ENCODE measurements at places on chromosomes 5 and 9.
A peak's percentile ranks its signal among the peaks of the same experiment; 100 is the strongest.

DNA sequence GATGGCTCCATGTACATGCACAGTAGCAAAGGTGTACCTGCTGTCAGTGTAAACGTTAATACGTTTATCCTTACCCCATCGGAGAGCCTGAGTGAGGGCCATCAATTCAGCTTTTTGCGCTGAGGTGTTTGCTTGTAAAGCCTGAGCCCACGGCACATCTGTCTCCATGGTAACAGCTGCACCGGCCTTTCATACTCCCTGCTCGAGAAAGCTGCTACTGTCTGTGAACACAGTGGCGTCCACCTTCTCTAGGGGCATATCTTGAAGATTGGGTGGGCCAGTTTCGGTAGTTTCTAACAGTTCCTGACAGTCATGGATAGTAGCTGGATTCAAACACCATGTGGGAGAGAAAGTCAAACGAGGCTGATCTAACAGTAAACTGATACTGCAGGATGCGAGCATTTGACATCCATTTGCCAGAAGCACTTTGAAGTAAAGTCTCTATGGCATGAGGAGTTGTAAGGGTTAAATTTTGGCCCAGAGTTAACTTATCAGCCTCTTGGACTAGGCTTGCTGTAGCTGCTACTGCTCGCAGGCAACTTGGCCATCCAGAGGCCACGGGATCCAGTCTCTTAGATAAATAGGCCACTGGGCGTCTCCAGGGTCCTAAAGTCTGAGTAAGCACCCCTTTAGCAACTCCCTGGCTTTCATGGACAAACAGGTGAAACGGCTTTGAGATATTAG, 21.0 kb upstream of the RHOBTB3 start:
- no peak for DNase-seq

DNA sequence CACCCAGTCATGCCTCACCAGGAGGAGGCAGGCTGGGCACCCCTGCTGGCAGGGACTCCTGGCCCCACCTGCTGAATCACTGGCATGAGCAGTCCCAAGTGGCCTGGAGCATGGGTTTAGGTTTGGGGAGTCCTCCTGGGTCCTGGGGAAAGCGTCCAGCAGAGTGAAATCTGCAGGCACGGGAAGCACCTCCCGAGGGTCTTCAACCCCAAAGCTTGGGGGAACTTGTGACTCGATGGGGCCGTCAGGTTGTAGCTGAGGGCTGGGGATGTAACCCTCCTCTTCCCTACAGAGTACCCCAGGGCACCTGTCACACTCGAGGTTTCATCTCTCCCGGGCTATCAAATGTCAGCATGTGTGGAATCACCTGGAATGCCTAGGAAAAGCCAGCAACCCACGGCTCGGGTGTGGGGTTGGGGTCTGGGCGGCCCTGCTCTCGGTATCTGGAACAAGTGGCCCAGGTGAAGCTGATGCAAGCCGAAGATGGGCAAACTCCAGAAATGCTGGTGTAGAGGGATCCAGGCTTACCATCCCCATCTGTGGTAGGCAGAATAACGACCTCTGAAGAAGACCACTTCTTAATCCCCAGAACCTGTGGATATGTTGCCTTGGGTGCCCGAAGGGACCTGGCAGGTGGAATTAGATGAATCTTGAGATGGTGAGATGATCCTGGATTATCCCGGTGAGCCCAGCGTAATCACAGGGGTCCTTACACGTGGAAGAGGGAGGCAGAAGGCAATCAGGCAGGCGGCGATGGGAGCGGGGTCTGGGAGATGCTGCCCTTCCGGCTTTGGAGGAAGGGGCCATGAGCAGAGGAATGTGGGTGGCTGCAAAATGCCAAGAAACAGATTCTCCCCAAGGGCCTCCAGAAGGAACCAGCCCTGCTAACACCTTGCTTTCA, 6.1 kb upstream of the RASGEF1C start:
- no peak for DNase-seq

GRCh38 chr5:132773601-132774355, 3.3 kb downstream of the SEPTIN8 start:
- no peak for DNase-seq

- no peak for DNase-seq
These were observed 1.5 kb downstream of the F2R start for GRCh38 chr5:76717222-76718083.

- peak; percentile 75 for DNase-seq
These were observed 11.9 kb downstream of the MSX2 start for GRCh38 chr5:174736331-174736721.

GRCh38 chr5:17803971-17804370, 169.7 kb downstream of the TAF11L14 start:
- DNase-seq, result no peak

DNA sequence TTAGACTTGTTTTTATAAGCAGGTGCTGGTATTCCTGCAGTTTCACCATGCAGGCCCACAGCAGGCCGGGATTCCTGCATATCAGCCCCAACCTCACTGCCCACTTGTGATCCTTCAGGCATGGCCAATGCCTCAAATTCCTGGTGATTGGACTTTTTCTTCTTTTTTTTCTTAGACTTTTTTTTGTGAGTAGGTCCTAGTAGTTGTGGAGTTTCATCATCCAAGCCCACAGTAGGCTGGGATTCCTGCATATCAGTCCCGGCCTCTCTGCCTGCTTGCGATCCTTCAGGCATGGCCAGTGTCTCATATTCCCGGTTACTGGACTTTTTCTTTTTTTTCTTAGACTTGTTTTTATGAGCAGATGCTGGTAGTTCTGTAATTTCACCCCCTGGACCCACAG, 4.8 kb downstream of the TTF1 start:
- DNase-seq, result no peak

GRCh38 chr9:25427898-25428297, 250.3 kb downstream of the TUSC1 start:
- DNase-seq, result no peak

GRCh38 chr9:74100042-74100441, 397.1 kb upstream of the RORB start:
- no peak for DNase-seq

GRCh38 chr9:89543111-89543510, 45.2 kb upstream of the SEMA4D start:
- DNase-seq, result no peak

GRCh38 chr9:8371686-8372085, 572.1 kb upstream of the DMAC1 start:
- DNase-seq, result no peak

DNA sequence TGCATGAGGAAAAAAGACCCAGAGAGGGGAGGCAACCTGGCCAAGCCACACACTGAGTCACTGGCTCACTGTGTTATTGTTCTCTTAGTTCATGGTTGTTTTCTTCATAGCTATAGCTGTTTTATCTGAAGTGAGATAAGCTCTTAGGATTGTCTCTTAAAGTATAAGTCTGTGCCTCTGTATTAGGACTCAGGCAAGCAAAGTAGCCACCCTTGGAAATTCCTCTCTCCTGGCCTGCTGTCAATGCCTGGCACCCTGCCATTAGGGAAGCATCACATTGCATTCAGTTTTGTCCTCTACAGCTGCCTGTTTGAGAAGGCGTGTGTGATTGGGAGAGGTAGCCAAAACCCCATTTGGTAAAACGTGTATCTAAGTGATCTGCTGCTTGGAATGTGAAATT, 147.4 kb upstream of the GLRA1 start:
- DNase-seq, result peak; percentile 61

DNA sequence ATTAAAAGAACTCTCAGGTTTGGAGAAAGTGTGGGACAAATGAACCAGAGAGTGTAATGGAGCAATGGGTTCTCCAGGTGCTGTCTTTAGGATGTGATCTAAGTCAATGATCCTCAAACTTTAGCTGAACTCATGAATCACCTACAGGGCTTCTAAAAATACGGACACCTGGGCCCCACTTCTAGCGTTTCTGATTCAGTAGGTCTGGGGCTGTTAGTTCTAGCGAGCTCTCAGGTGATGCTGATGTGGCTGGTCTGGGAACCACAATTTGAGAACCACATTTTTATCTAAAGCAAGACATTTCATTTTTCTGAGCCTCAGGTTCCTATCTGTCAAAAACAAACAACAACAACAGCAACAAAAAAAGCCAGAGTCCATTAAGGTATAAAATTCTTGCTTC, 35.1 kb upstream of the PCA3 start:
- DNase-seq, result no peak

- DNase-seq, result no peak
These were observed 80.3 kb downstream of the RXRA start for GRCh38 chr9:134406366-134407120.

GRCh38 chr9:126106404-126106803, 220.2 kb upstream of the MVB12B start:
- DNase-seq, result no peak

- DNase-seq, result no peak
These were observed 8.7 kb upstream of the SSBP2 start for GRCh38 chr5:81759632-81760005.

DNA sequence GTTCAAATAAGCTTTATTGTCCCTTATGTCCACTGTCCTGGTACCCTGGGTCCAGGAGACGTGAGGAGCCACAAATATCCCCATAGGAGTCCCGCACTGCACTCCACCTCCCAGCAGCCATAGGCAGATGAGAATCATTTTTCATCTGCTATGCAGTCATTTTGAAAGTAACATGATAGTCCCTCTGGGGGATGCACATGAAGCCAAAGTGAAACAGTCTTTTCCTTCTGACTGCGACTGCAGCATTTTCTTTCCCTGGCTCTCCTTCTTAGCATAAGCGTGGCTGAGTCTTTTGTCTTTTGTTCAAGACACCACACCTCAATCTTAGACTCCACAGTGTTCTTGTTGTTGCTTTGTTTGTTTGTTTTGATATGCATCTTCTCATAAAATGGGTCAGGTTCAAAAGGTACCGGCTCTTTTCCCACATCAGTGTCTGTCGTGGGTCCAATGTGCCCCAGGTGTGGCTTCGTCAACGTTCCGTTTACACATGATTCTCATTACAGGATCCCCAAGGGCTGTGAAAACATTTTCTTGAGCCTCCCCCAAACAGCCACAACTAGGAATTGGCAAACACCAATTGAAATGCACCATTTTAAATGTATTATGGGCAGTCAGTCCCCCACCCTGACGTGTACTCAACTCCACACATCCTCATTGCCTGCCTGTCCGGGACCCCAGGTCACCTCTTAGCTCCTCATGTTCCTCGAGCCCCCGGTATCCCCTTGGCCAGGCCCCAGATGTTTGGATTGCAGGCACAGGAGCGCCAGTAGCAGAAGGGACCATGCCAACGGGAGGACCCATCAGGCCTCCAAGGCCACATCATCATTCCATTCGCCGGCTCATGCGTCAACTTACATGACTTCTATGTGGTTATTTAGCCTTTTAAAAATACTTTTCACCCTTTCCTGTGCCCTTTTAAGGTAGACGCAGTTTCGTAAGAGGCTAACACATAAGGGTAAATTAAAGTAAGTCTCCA, 237.8 kb upstream of the DAPK1 start:
- no peak for DNase-seq

DNA sequence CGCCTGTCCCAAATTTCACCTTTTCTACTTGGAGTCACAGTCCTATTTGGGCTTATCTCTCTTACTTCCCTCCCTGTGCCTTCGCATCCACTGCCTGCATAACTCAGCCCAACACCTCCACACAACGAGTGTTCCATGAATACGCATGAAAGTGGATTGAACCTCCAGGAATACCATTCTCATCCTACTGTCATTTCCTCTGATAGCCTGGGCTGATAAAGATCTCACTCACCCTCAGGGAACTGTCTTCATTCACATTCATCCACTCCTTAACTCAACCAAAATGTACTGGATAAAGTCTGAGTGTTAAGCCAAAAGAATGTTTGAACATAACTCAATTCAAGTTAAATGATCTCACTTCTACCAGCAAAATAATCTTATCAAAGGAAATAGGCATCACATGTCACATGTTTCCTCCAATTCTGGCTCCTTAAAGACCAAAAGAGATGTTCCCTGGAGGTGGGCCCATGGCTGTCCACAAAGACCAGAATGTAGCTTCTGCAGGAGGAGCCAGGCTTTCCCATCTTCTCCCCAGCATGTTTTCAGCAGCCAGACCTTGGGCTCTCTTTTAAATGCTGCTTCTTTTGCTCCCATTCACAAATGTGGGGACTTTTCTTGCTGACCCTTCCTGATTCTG, 28.4 kb upstream of the TRIO start:
- DNase-seq, result no peak

GRCh38 chr5:75366787-75367186, 29.8 kb downstream of the HMGCR start:
- DNase-seq, result no peak

- no peak for DNase-seq
These were observed 35.0 kb downstream of the MYO10 start for GRCh38 chr5:16901021-16901644.

DNA sequence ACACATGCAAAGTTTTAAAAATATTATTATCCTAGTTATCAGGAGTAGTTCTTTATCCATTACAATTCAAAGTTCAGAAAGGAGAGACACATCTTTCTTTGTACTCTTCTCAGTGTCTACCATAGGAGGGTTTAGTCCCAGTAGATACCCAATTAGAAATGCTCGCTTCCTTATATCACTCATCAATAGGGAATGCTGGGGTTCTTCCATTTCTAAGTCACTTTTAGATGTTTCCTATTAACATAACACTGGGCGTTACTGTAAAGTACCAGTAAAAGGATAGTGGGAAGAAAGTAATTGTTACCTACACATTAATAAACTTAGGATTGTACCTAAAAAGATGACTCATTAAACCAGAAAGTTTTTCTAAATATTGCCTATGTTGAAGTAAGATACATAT, 348.3 kb upstream of the CDH6 start:
- DNase-seq, result no peak

GRCh38 chr9:27353474-27354229, 56.7 kb upstream of the EQTN start:
- DNase-seq, result no peak

DNA sequence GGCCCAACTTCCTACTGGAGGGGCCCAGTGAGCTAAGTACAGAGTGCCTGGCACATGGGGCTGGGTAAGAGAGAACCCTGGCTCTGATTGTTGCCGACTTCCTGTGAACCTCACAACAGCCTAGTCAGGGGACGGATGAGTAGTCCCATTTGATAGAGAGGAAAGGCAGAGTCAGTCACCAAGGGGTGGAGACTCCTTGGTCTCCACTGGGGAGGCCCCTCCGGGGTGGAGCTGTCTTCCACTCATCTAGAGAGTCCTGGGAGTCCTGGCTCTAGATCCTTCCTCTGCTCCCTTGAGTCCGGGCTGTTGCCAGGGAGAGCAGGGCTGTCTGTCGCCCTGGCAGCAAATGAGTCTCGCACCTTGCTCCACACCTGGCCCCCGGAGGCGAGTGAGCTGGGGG, 8.0 kb downstream of the GRK6 start:
- DNase-seq, result no peak

DNA sequence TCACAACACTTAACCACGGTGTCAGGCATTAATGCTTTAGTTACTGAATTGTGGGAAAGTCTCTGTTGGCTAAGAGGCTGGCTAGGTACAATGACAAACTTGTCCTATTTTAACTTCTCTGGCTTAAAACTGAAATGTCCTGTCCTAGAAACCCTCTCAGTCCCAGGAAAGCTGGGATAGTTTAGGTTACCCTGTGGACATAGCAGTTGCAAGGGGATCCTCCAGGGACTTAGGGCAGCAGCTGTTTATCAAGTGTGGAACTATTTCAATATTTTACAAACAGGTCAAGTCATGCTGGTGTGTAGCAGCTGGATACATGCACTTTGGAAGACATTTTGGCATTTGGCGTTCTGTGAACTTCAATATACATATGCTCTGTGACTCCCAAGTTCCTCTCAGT, 95.0 kb upstream of the ARRDC3 start:
- DNase-seq, result no peak

- DNase-seq, result peak; percentile 54
These were observed 4.5 kb downstream of the ELAVL2 start for GRCh38 chr9:23821375-23822181.

Data from astrocyte of the hippocampus (primary cell).